ENCODE measurements at places on chromosomes 13 and 19. TPM values are rescaled to one million over a fixed set of nuclear protein-coding genes. Genes with fewer than 3 reads are reported as not detected.

CERS4 gene
- 34.2 TPM for total RNA-seq

BICRA gene
- 24.1 TPM for total RNA-seq

DNA sequence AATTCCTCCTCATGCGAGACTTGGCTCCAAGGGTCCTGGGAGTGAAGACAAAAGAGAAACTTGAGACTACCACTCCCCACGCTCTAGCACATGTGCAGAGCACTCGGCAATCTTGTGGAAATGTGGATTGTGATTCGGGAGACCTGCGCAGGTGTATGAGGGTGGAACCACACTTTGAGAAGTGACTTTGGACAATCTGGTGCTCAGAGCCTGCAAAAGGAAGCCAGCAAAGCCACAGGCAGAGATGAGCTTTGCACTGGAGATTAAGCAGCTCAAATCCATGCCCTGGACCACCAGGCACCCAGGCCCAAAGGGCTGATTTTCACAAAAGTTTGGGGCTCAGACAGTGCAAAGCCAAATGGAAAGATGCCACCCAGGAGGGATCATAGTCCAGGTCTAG lies 162.5 kb upstream of the TSHZ3 start:
- DNase-seq = no peak

TBXA2R gene
- total RNA-seq = 7.3 TPM

SPATA13 gene
- 11.4 TPM for total RNA-seq

GRCh38 chr19:52946322-52947310 lies 16.1 kb downstream of the ZNF816 start:
- peak; percentile 73 for DNase-seq

GRCh38 chr13:113106711-113107351 lies 1.2 kb downstream of the F7 start:
- DNase-seq = no peak

DNA sequence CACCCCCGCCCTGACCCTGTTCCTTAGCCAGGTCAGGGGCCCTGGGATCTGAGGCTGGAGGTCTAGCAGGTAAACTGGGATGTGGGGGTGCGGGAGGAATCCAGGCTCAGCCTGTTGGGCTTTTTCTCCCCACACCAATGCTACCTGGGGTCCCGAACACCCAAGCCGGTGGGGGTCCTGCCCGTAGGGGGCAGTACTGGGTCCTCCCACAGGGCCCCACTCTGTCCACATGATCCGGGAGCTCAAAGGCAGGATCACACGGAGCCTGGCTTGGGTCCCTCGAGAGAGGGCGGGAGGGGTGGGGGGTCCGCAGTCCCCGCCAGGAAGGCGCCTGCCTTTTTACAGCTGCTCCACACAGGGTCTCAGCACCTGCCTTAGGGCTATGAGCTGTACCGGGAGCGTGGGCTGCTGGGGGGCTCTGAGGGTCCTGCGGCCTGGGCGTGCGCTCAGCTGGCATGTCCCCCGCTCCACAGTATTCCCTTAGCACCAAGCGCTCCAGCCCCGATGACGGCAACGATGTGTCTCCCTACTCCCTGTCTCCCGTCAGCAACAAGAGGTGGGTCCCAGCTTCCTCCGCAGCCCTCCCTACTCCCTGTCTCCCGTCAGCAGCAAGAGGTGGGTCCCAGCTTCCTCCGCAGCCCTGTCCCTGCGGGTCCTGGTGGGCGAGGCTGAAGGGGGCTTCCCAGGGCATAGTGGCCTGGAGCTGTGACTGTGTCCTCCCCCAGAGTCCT lies 12.3 kb upstream of the TEKTIP1 start:
- no peak for DNase-seq

IGFL3 gene
- total RNA-seq = not detected

- no peak for DNase-seq
Observed at GRCh38 chr13:109647053-109647452, 139.3 kb downstream of the IRS2 start.

DNA sequence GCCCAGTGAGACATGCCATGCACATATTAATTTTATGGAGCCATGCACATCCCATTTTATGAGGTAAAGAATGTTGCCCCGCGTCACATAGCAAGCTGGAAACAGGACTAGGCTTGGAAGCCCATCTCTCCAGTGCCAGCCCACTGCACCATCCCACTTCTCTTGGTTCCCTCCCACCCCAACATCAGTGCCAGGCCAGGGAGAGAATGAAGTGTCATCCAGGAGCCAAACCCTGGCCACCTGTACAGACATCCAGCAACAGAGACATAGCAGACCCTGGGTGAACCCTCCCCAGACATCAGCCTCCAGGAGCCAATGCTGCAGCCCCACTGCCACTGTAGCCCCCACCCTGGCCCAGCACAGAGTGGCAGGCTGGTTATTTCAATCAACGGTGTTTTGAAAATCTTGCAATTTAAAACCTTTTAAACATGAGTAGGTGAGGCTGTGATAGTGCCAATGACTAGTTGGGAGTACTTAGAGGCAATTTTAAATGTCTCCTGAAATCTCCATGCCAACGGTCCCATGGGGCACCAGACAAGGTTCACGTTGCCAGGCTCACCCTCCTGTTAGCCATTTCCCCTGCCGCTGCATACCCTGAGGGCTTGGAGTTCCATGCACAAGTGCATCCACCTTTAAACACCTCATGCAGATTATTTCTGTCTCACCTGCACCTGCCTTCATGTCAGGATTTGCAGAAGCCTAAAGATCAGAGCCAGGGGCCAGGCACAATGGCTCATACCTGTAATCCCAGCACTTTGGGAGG lies 34.7 kb downstream of the VSTM2B start:
- DNase-seq = no peak

MBD3L1 gene
- total RNA-seq = not detected

PRR19 gene
- 1.1 TPM for total RNA-seq

GRCh38 chr19:15885919-15886318 lies 12.0 kb downstream of the CYP4F2 start:
- DNase-seq = no peak

TUBB4A gene
- 0.21 TPM for total RNA-seq

CELF5 gene
- total RNA-seq = 0.38 TPM

SMIM17 gene
- 0.54 TPM for total RNA-seq

DNA sequence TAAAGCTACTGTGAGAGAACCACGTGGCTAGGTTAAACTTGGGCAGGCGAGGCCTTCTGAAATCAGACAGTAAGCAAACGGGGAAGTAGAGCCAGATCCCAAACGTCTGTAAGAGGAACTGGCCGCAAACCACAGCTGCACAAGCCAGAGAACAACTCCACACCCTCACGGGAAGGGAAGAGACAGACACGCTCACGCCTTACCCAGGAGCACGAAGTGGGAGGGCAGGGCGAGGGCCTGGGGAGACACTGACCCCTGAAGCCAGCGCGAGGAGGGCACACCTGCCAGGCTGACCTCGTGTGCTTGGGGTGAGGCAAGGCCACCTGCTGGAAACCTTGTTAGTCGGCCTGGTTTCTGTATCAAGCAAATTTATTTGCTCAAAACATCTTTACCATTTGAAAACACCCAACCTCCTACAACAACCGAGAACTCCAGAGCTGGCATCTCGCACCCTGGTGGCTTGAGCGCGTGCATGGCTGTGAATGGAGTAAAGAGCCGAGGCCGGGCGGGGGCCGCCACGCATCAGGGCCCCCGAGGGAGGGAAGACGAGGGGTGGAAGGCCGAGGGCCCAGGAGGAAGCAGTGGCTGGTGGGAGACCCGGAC lies 7.3 kb downstream of the POLR2E start:
- no peak for DNase-seq

GRCh38 chr19:9584073-9584833 lies at the start of gene ZNF121:
Gene ZNF121 (minus strand): TSS chr19:9584504. CDS start chr19:9568097, 16,407 bp downstream.
- DNase-seq = peak; percentile 84

OR7D2 gene
- total RNA-seq = not detected

- DNase-seq = no peak
Observed at GRCh38 chr19:530134-531008, 1.2 kb upstream of the CDC34 start.

GRAMD1A gene
- 156 TPM for total RNA-seq

DNA sequence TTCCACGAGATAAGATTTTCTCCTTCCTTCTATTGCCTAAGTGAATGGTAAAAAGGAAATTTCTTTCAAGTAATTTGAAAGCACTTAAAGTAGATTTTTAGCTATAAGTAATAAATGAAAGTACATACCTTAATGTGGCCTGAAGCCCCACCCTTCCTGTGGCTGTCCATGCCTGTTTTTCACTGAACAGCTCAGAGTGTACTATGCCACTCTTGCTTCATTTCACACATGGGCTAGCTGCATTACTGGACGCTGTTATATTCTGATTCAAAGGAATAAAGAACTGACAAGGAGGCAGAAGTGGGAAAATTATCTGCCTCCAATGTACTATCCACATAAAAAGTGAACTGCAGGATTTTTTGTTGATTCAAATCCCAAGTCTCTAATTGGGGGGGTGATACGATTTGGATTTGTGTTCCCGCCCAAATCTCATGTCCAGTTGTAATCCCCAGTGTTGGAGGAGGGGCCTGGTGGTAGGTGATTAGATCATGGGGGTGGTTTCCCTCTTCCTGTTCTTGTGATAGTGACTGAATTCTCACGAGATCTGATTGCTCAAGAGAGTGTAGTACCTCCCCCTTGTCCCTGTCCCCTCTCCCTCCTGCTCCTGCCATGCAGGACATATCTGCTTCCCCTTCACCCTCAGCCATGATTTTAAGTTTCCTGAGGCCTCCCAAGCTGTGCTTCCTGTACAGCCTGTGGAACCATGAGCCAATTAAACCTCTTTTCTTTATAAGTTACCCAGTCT lies 154.7 kb upstream of the SGCG start:
- DNase-seq = no peak

LRP3 gene
- 5.4 TPM for total RNA-seq

ONECUT3 gene
- total RNA-seq = not detected

GRCh38 chr19:6632002-6632621 lies 37.8 kb downstream of the TNFSF14 start:
- peak; percentile 67 for DNase-seq

GRCh38 chr19:54133312-54133956 lies 4.1 kb upstream of the CNOT3 start:
- DNase-seq = no peak

- no peak for DNase-seq
Observed at GRCh38 chr19:1455002-1455335, 5.0 kb downstream of the APC2 start.

TUBA3C gene
- total RNA-seq = not detected

DNA sequence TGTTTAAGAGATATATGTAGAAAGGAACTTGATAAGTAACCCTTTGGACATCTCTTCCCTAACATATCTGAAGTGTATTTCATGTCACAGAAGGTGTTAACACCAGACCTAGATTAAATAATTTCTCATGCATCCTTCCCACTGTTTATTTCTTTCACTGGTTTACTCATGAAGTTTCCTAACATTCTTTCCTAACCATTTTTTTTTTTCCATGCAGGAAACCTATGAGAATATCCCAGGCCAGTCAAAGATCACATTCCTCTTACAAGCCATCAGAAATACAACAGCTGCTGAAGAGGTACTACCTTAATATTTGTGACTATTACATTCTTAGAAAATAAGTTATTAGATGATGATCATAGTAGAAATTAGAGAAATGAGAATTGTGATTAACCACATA lies 28.8 kb downstream of the IPO5 start:
- no peak for DNase-seq

NXNL1 gene
- not detected for total RNA-seq

GRCh38 chr13:65940720-65941119 lies 1289.4 kb downstream of the PCDH9 start:
- no peak for DNase-seq

FAM216B gene
- not detected for total RNA-seq

GRCh38 chr13:28376604-28377003 lies 118.3 kb downstream of the FLT1 start:
- DNase-seq = no peak

SBK2 gene
- 0.69 TPM for total RNA-seq

DNA sequence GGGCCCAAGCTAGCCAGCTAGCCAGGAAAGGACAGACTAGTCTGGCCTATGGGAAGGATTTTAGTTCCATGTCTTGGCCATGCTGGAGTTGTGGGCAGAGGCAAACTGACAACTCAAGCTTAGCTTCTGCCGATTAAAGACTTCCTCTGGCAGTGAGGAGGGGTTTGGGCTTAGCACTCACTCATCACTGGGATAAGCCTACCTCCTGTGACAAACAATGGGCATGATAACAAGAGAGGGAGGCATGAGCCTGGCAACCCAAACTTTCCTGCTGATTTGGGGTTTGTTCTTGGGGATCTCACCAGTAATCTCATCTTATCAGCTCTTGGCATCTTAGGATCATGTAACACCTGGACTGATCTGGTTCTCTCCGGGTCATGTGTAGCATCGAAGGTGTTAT lies 83.6 kb downstream of the KL start:
- DNase-seq = no peak

Measured in endothelial cell (in vitro differentiated cells).